ENCODE measurements at places on chromosomes 7 and 10. TPM values are rescaled to one million over a fixed set of nuclear protein-coding genes. Genes with fewer than 3 reads are reported as not detected.
A peak's percentile ranks its signal among the peaks of the same experiment; 100 is the strongest.

The VAX1 gene
- total RNA-seq = not detected

The UNCX gene
- not detected for total RNA-seq

The AP5Z1 gene
- total RNA-seq = 31.2 TPM

The SEMA3A gene
- total RNA-seq = 54.5 TPM

The TMEM130 gene
- 1.5 TPM for total RNA-seq

DNA sequence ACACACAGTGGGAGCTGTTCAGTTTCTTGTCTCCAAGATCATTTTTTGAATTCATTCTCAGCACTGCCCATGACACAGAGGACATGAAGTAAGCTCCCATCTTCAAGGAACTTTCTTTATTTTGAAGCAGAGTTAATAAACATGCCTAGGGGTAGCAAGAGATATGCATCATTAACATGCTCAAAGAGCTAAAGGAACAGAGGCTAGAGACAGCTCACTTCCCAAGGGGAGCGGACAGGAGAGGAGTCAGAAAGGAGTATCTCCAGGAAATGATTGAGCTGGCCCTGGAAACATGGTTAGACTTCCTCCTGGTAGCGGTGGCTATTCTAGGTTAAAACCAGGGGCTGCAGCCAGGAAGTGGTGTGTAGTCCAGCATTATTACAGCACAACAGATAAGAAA lies 135.9 kb downstream of the GPAM start:
- H3K27ac ChIP-seq = no peak overlapping the region
- H3K27me3 ChIP-seq = no peaks in the 10 kb centered on the region
- H3K4me3 ChIP-seq = no peak overlapping the region
- no peak for DNase-seq
- H3K36me3 ChIP-seq = no peaks in the 10 kb centered on the region
- H3K4me1 ChIP-seq = no peaks in the 10 kb centered on the region

DNA sequence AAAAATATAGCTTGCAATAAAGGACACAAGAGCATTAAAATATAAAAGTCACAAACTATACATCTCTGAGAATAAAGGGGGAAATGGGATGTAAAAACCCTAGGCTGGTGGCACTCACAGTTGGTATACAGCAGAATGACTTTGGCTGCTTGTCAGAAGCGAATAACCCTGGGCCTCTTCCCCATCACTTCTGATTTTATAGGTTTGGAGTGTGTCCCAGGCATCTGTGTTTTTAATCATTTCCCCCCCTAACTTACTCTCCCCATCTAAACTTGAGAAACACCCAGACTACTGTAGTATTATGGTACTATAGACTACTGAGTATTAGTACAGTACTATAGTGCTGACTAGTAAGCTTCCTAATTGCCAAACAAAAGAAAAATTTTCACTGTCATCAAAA lies 1.8 kb upstream of the RPA3 start:
- no peak overlapping the region for H3K27ac ChIP-seq
- no peaks in the 10 kb centered on the region for H3K4me1 ChIP-seq
- DNase-seq = no peak

GRCh38 chr7:11469028-11469745 lies 362.8 kb downstream of the THSD7A start:
- H3K4me3 ChIP-seq = no peak overlapping the region
- no peaks in the 10 kb centered on the region for H3K36me3 ChIP-seq
- no peaks in the 10 kb centered on the region for H3K27me3 ChIP-seq
- no peak overlapping the region for H3K27ac ChIP-seq

- H3K36me3 ChIP-seq = no peaks in the 10 kb centered on the region
- H3K27me3 ChIP-seq = no peaks in the 10 kb centered on the region
- H3K27ac ChIP-seq = no peak overlapping the region
- DNase-seq = no peak
- H3K4me1 ChIP-seq = peaks cover 14% of the 10 kb centered on the region
These were observed 90.5 kb upstream of the SVIL start for GRCh38 chr10:29725133-29725720.

DNA sequence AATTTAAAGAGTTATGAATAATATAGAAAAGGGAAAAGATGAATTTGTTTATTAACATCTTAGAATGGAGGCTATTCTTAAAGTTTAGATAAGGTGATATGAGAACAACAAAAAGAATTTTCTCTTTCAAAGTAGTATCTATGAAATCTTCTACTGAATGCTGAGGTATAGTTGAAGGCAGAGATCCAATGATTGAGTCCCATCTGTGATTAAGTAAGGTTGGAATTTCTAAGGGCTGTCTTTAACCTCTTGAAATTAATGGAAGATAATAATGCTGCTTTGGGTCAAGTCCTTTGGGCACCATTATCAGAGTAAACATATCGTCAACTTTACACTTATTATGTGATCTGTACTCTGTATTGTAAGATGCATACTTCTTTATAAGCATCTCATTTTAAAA lies 307.9 kb downstream of the PRKG1 start:
- DNase-seq = no peak
- H3K4me1 ChIP-seq = peaks cover 10% of the 10 kb centered on the region
- H3K27ac ChIP-seq = no peak overlapping the region
- H3K4me3 ChIP-seq = no peak overlapping the region
- no peaks in the 10 kb centered on the region for H3K36me3 ChIP-seq

DNA sequence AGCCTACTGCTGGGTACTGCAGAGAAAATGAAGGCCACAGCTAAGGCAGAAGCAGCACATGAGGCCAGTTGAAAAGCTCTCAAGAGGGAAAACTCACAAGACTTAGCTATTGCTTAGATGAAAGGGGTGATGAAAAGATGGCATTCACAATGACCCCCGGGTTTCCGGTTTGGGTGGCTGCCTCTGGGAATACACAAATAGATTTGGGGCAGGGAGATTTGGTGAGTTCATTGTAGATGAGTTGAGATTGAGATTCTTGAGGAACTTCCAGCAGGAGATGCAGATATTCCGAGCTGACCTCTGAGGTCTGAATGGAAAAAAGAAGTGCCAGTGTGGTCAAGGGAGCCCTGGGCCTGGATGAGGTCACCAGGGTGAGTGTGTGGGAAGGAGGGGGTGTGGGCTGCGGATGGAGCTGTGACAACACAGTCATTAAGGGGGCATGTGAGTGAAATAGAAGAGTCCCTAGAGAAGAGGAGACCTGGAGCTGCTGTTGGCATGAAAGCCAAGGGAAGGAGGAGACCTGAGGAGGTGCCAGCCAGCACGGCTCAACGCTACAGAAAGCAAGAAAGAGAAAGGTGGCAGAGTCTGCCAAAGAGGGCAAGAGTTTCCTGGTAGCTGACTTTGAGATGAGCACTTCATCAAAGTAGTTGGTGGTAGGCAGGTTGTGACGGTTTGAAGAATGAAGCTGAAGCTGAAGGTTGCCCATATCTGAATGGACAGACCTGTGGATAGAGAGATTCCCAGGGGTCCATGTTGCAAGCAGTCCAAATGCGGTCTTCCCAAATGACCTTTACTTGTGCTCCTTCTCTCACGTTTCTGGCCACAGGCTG lies 43.7 kb downstream of the HIF1AN start:
- no peaks in the 10 kb centered on the region for H3K4me1 ChIP-seq
- no peaks in the 10 kb centered on the region for H3K36me3 ChIP-seq

- H3K27me3 ChIP-seq = no peaks in the 10 kb centered on the region
- H3K4me1 ChIP-seq = no peaks in the 10 kb centered on the region
- H3K4me3 ChIP-seq = no peak overlapping the region
- H3K27ac ChIP-seq = no peak overlapping the region
- H3K36me3 ChIP-seq = no peaks in the 10 kb centered on the region
These were observed 92.4 kb downstream of the WNT2 start for GRCh38 chr7:117230276-117231046.

DNA sequence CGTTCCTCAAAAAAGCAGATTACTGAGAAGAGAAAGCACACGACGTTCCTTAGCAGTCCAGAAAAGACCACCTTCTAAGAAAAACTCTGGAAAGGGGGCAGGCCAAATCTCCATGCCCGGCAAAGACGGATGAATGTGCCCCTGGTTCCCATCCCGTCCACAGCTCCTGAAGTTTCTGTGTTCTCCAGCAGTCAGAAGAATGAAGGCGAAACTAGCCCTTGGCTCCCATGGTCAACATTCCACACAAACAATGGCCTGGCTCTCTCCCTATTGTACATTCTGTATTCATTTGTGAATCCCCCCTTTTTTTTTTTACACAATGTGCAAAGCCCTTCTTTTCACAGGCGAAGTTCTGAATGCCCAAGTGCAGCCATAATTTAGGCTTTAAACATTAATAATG lies 5.3 kb downstream of the CTBP2 start:
- no peaks in the 10 kb centered on the region for H3K27me3 ChIP-seq
- peaks cover 48% of the 10 kb centered on the region for H3K4me1 ChIP-seq
- no peaks in the 10 kb centered on the region for H3K36me3 ChIP-seq
- peak overlapping the region; percentile 90 for H3K4me3 ChIP-seq
- DNase-seq = peak; percentile 78

- H3K27ac ChIP-seq = no peak overlapping the region
- no peak for DNase-seq
- no peaks in the 10 kb centered on the region for H3K4me1 ChIP-seq
- peaks cover 79% of the 10 kb centered on the region for H3K36me3 ChIP-seq
- no peaks in the 10 kb centered on the region for H3K27me3 ChIP-seq
- H3K4me3 ChIP-seq = no peak overlapping the region
These were observed 9.0 kb downstream of the EPHB4 start for GRCh38 chr7:100818366-100818765.
